ENCODE measurements at places on chromosomes 4 and X.
A peak's percentile ranks its signal among the peaks of the same experiment; 100 is the strongest.

DNA sequence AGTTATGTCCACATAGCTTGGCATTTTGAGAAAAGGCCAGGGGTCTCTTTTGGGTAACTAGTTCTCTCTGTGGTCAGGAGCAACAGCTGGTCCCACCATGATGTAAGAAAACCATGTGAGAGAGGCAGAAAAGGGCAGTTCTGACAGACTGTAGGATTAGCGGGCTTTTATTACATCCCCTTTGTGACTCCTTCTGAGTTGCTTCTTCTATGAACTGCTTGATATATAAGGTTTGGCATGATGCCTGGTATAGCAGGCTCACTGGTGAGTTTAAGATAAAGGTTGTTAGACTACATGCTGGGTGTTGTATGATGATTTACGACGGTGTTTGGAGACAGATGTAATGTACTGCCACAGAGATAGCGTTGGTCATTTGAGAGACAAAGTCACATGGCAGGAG is 2308.1 kb upstream of the AGA start:
- DNase-seq: no peak

DNA sequence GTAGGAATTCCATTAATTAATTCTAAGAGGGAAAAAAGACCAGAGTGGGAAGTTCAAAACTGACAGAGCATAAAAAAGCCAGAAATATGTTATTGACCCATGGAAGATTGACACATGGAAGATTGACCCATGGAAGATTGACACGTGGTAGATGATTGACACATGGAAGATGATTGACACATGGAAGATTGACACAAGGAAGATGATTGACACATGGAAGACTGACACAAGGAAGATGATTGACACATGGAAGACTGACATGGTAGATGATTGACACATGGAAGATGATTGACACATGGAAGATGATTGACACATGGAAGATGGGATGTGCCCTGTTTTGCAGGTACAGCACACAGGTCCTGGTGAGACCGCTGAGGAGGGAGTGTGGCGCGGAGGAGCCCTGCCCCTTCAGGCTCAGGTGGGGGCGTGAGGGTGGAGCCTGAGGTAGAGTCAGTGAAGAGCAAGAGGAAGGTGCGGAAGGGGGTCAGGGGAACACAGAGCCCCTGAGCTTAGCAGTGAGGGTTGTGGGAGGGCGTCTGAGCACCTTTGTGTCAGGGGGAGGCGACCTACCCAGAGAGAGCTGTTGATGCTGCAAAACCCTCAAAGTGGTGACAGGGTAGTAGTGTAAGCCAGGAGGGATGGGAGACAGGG is 15.8 kb upstream of the PDE6B start:
- DNase-seq: no peak

DNA sequence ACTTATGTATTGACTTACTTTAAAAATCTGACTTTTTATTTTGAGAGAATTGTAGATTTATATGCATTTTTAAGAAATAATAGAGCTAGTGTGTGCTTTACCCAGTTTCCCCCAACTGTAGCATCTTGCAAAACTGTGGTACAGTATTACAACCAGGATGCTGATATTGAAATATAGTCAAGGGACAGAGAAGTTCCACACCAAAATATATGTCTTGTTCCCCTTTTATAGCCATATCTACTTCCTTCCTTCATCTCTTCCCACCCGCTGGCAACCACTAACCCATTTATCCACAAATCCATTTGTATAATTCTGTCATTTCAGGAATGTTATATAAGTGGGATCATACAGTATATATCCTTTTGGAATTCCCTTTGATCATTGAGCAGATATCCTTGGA is 16.8 kb downstream of the KDM6A start:
- no peak for DNase-seq

GRCh38 chr4:172826861-172827260 is 341.8 kb upstream of the GALNT7 start:
- DNase-seq: no peak

GRCh38 chrX:16547644-16548043 is 102.3 kb upstream of the S100G start:
- DNase-seq: no peak

GRCh38 chrX:30941898-30942297 is 52.8 kb upstream of the TAB3 start:
- no peak for DNase-seq

DNA sequence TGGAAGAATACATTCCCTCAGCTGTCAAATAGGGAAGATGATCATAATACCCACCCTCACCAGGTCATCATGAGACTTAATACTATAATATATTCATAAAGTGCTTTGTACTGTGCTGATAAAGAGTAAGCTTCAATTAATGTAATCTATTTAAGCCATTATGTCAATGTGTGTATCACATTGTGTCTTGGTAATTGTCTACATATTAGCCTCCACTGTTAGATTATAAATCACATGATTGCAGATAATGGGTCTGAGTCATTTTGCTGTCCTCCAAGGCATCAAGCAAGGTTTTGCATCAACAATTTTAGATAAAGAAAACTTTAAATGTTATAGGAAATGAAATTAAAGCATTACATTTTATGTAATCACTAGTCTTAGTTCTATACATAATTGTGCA is 45.2 kb upstream of the CEP135 start:
- no peak for DNase-seq

DNA sequence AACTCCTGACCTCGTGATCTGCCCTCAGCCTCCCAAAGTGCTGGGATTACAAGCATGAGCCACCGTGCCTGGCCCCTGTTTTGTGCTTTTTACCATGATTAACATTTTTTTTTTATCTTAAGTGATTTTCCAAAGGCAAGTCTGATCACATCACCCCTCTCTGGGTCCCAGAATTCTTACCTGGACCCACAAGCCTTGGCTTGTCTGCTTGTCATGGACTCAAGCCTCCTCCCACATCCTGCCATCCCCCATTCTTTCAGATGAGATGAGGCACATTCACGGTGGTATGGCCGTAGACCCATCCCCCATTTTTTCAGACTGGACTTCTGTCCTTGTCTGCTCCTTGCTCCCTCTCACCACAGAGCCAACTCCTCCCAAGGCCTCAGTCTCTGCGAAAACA is 55.3 kb downstream of the APLN start:
- no peak for DNase-seq

GRCh38 chrX:110442635-110443034 is 84.0 kb downstream of the RTL9 start:
- DNase-seq: no peak

GRCh38 chrX:125205133-125205917 is 114.3 kb upstream of the TEX13C start:
- DNase-seq: no peak

- DNase-seq: no peak
Observed at GRCh38 chr4:164571593-164572390, 182.1 kb upstream of the SMIM31 start.

- DNase-seq: no peak
Observed at GRCh38 chr4:39308611-39309010, 57.6 kb downstream of the RFC1 start.

DNA sequence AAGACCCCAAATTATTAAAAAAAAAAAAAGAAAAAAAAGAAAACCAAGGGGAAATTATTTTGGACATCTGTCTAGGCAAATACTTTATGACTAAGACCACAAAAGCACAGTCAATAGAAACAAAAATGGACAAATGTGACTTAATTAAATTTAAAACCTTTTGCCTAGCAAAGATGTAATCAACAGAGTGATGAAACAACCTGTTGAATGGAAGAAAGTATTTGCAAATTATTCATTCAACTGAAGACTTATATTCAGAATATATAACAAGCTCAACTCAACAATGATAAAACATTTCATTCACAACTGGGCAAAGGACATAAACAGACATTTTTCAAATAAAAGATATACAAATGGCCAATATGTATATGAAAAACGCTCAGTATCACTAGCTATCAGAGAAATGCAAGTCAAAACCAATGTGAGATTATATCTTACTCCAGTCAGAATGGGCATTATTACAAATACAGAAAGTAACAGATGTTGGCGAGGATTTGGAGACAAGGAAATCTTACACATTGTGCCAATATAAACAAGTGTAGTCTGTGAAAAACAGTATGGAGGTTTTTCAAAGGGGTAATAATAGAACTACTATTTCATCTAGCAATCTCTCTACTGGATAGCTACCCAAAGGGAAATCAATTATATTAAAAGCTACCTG is 67.1 kb downstream of the FAAH2 start:
- no peak for DNase-seq

DNA sequence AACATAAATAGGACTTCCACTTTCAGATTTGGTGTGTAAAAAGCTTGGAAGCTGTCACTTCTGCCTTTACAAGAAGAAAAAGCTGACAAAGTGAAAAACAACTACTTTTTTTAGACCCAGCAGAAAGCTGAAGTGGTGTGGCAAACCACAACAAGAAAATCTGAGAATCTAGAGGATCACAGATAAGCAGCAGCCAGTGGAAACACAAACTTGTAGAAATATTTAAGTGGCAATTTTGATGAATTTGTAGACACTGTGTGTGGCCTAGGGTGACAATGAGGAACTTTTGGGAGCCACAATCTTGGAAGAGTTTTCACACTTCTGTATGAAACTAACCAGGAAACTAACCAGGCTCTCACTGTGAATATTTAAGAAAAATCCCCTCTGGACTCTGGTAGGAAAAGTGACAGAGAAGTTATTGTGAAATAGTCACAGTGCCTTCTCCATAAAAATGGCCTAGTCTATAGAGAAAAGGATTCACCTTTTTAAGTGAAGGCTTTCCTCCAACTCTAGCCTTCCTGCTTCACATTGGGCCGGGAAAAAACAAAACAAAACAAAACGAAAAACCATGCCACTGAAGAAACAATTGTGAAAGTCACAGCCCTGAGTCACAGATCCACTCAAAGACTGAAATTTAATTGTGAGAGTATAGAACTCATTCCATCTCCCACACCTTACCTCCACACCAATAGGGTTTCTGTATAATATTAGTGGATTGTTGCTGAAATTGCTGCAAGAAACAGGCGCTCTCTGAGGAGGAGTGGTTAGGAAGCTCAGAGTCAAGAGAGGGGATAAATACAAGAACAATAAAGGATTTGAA is 26.7 kb upstream of the GUCY1A1 start:
- DNase-seq: no peak

- no peak for DNase-seq
Observed at GRCh38 chrX:39953879-39954278, 143.9 kb downstream of the BCOR start.

GRCh38 chr4:120948382-120948781 is 25.9 kb upstream of the PRDM5 start:
- DNase-seq: no peak

DNA sequence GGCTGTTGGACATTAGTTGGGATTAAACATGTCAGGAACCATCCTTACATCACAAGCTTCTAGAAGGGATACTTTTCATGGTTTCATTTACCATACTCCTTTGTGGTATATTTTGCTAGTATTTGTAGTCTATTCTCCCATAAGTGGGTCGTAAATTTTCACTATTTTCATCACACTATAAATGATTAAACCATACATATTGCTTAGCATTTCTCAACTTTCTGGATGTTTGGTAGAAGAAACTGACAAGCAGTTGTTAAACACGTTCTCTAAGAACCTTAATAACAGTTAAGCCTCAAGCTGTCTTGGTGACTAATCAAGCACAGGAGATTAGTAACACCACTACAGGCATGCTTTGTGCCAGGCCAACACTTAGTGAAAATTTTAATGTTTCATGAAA is 375.5 kb downstream of the NAF1 start:
- DNase-seq: no peak

GRCh38 chr4:8228319-8229250 is 29.5 kb downstream of the SH3TC1 start:
- DNase-seq: peak; percentile 65

GRCh38 chr4:147580396-147580795 is 36.8 kb upstream of the TMEM184C start:
- DNase-seq: no peak

GRCh38 chr4:592825-593520 is 16.9 kb upstream of the TMEM271 start:
- DNase-seq: no peak

- no peak for DNase-seq
Observed at GRCh38 chr4:7166981-7167700, 25.2 kb upstream of the SORCS2 start.

DNA sequence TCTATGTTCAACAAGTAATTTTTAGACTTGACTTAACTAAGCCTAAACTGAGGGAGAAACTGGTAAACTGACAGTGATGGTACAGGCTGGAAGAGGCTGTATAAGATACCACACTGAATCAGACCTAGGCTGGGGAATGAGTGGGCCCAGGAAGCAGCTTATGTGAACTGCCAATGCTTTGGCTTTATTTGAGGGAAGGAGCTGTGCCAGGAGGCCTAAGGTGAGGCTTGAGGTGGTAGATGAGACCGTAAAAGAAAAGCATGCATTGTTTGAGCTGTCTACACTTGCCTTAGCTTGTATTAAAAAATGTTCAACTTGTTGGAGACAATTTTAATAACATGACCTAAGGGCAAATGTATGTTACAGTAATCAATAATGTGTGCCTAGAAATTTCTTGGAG is 96.2 kb downstream of the RS1 start:
- DNase-seq: no peak

GRCh38 chr4:124737619-124738018 is 25.1 kb upstream of the ANKRD50 start:
- no peak for DNase-seq

- DNase-seq: no peak
Observed at GRCh38 chr4:79495447-79495846, 87.4 kb upstream of the GK2 start.

DNA sequence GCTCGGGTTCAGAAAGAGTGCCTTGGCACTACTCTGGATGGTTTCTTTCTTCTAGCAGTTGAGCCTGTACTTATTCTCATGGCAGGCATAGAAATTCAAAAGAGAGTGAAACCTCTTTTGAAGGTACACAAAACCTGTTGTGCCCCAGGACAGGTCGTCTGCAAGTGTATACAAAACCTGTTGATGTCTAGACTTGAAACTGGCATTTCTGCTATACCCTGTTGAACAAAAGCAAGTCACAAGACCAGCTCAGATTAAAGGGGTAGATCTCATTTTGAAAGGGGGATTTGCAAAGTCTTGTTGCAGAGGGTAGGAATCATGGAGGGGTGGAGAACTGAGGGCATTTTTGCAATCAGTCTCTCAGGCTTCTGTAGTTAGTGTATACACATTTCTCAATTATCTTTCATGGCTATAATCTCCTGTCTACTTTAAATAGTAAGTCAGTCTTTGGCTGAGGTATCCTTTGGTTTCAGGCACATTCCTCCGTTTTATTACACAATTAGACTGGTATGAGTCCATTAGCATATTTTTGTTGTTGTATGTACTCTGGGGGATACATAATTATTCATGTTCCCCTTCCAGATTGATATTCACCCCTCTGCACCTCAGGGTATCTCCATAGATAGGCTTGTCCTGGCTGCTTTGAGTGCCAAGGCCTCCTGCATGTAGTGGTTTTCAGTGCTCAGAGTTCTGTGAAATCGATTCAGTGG is 251.4 kb downstream of the DTHD1 start:
- no peak for DNase-seq

DNA sequence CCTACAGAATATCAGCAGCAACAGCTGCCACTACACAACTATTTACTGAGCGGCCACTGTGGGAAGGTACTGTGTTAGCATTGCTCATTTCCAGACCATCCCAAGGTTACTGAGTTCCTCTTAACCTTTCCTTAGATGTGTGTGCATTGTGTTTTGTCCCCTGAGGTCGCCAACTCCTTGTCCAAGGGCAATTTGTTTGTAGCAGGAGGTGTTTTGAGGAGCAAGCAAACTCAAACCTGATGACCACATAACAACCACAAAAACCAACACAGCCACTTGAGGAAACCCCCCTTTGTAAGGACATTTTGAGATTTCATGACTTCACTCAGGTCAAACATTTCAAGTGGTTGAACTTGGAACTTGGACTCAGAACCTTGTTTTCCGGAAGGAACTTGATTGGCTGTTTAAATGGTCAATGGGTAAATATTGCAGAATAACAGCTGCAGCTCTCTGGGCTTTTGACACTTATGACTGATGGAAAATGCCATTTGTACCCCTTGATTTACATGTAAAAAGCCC is 122.3 kb downstream of the MID1IP1 start:
- DNase-seq: no peak

Data from T-cell (primary cell).